ENCODE measurements at places on chromosomes 2 and 18. TPM values are rescaled to one million over a fixed set of nuclear protein-coding genes. Genes with fewer than 3 reads are reported as not detected.

- DNase-seq, result no peak
Observed at GRCh38 chr2:226483745-226484619, 315.6 kb downstream of the IRS1 start.

ARHGAP25 gene
- total RNA-seq, result 4.5 TPM

CNDP2 gene
- total RNA-seq, result 258 TPM

DNA sequence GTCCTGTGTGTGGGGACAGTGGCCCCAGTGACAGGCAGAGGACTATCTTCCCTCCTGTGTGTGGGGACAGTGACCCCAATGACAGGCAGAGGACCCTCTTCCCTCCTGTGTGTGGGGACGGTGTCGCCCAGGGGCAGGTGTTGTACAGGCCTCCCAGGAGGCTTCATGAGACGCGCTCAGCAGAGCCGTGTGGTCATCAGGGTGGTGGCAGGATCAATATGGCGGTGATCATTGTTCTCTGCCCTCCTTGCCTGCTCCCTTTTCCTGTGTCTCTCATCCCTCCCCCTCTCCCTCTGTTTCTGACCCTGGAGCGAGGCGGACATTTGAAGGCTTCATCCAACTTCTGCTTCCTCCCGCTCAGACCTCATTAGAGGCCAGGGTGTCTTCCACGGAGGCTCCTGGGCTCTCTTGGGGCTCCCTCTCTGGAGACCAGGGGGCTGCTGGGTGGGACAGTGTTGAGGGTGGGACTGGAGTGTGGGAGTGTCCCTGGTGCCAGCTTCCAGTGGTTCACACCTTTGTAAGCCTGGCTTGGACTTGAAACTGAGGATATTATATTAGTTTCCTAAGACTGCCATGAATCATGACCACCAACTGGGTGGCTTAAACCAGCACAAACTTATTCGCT lies 59.5 kb downstream of the ACKR3 start:
- no peak for DNase-seq

- no peak for DNase-seq
Observed at GRCh38 chr2:191923652-191923997, 76.7 kb upstream of the CAVIN2 start.

ONECUT2 gene
- 0.11 TPM for total RNA-seq

DNA sequence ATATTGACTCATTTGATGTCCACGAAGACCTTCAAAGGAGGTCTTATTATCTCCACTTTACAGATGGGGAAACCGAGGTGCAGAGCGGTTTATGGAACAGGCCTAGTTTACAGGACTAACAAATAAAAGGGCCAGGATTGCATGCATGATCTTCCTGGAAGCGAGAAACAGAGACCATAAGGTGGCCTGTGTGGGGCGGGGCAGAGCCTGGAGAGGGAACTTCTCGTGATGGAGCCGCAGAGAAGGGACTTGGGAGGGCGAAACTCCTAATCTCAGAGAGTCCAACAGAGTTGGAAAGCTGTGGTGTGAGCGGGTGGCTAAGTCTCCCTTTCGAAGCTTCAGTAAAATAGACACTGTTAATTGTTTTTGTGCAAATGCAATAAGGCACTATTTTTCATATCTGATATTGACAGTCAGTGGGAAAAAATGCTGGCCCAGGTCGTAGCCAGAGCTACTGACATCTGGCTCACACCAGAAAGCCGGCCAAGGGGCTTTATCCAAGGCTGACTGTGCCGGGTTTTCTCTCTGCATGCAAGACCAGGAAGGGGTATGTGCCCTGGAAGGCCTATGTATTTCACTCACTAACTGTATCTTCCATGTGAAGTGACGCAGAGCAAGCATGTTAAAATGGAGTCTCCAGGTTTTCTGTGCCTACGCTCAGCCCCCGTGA lies 4.5 kb downstream of the INPP5D start:
- DNase-seq, result no peak

POTEJ gene
- not detected for total RNA-seq

DNA sequence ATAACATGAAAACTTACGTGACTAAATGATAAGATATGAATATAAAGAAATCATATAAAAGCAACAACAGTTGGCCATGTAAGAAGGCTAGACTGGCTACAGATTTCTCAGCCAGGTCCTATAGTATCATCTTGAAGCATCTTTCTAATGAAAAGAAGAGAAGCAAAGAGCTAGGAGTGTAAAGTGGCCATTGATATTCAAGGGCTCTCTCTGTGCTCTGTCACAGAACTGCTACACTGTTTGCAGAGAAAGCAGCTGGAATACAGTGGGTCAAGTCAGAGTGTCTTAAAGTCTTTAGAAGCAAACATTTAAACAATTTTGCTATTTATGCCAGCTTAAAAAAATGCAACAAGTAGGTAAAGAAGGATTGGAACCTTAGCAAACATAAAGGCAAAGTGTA lies 118.8 kb downstream of the SCN9A start:
- no peak for DNase-seq

- peak; percentile 6 for DNase-seq
Observed at GRCh38 chr18:59272221-59272888, 899 bp downstream of the RAX start.

DNA sequence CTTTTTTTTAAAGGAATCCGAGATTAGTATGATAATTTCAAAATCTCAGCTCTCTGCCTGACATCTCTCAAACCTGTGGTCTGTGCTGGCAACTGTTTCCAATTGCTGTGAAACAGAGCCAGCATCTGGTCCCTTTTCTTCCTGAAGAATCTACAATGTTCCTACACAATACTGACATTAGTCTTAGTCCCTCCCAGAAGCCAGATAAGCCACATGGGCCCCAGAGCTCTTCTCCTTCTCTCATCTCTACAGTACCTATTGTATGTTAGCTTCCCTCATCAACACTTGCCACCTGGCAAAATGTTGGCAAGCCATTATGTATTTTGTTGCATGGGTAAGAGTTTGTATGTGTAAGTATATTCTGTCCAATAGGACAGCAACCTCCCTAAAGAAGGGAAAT lies 62.9 kb upstream of the CDKL4 start:
- DNase-seq, result no peak

ST8SIA3 gene
- total RNA-seq, result not detected
